Activated gamma-delta T cell treated with Interleukin-2 at 50 U/mL for 16 hours (primary cell): ENCODE measurements at places on chromosomes 4 and X.

DNA sequence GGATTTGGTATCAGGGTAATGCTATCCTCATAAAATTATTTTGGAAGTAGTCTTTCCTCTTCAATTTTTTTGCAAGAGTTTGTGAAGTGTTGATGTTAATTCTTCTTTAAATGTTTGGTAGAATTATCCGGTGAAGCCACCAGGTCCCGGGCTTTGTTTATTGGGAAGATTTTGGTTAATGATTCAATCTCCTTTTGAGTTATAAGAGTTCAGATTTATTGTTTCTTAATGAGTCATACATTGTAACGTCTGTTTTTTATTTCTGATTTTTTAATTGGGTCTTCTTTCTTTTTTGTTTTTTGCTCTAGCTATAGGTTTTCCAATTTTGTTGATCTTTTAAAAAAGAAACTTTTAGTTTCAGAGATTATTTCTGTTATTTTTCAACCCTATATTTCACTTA, 412.3 kb downstream of the PDGFC start:
- DNase-seq: no peak

GRCh38 chrX:45622042-45622423, 421.4 kb upstream of the DIPK2B start:
- DNase-seq: no peak

DNA sequence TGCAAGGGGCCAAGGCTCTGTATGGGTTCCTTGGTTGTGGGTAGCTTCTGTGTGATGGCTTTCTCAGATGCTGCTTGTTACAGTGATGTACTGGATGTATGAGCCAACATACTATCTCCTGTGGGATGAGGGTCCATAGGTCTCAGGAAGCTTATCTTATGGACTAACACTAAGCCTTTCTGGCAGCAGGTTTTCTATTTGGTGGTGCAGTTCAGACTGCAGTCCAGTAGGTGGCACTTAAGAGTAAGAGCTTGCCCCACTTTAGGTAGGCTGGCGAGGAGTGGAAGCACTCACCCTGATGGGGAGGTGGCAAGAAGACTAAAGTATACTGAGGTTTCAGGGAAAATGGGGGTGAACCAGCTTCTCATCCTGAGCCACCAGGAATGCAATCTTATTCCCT, 306.7 kb upstream of the MAOA start:
- DNase-seq: peak; percentile 14

- DNase-seq: no peak
These were observed 25.7 kb downstream of the USP53 start for GRCh38 chr4:119238068-119238722.

DNA sequence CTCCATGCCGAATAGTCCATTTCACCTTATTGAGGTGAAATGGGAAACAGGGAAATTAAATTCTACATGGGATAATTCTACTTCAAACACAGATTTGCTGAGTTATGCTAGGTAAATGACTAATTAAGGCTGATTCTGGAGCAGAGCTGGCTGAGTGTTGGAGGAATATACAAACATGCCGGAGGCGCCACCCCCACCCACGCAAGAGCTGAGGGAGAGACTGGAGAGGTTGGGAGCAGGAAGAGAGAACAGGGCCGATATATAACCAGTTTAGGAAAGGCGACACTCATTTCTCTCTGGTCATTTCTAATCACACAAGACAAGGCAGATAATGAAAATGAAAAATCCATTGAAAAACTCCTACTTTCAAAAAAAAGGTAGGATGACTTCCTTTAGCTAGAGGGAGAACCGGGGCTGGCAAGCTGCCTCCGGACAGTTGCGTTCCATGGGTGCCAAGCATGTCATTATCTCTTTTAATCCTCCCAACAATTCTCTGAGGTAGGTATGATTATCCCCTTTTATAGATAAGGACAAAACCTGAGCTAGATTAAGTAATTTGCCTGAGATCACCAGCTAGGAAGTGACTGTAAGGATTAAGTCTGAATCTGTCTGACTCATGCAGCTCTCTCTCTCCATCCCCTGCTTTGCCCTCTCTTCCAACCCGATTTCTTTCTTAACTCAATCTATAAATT, 27.6 kb upstream of the CFAP299 start:
- DNase-seq: no peak

- DNase-seq: no peak
These were observed 370.7 kb downstream of the GRIA2 start for GRCh38 chr4:157591245-157591644.

- no peak for DNase-seq
These were observed 8.9 kb downstream of the FAT4 start for GRCh38 chr4:125323654-125324053.

DNA sequence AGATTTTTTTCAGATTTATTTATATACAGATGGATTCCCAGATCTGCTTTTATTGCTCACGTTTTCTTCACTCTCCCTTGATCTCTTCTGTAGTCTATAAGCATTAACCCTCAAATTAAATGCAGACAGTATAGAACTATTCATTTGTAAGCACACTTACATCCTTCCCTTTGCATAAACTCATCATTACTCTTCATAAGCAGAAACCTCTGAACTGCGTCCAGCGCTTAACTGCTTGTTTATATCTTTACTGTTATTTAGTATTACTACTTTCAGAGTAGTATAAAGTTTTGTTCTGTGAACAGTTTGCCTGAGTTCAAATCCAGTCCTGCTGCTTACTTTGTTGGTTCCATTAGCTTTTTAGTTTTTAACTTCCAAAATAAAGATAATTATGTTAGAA, 132.9 kb downstream of the STIM2 start:
- DNase-seq: no peak

DNA sequence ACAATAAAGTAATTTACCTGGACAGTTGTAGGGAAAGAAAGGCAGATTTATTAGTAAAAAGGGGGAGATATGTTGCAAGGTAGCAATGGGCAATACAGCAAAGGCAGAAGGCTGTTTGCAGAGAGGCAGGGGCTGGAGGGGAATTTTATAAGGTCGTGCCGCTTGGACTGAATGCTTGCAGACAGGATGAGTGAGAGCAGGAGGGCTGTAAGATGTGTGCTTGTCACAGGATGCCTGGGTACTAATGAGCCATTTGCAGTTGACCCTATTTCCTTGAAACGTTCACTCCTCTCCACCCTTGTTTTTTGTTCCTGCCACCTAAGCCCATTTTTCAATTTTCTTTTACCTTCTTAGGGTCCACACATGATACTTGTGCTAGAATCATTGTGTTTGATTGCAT, 214.7 kb downstream of the TRAM1L1 start:
- no peak for DNase-seq

- DNase-seq: no peak
These were observed 181.5 kb upstream of the PSAPL1 start for GRCh38 chr4:7616193-7616592.

GRCh38 chrX:2545144-2545543, 44.4 kb upstream of the DHRSX start:
- DNase-seq: no peak

DNA sequence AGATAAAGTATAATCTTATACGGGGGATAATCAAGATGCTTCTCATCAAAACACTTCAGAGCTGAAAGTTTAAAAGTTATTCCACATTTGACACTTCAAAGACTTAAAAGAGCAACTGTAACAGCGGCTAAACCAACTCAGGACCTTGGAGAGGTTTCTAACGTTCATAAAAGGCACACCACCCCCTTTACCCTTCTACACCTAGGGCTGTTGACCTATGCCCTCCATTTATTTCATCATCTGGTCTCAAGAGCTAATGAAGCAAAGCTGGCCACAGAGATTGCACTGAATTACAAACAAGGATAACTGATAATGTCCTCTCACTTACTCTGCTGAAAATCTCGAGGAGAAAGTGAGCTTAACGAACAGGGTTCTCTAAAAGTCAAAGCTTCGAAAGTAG, 1.1 kb upstream of the RPS6KA6 start:
- no peak for DNase-seq

- no peak for DNase-seq
These were observed 210.7 kb downstream of the PDGFRA start for GRCh38 chr4:54439831-54440243.

DNA sequence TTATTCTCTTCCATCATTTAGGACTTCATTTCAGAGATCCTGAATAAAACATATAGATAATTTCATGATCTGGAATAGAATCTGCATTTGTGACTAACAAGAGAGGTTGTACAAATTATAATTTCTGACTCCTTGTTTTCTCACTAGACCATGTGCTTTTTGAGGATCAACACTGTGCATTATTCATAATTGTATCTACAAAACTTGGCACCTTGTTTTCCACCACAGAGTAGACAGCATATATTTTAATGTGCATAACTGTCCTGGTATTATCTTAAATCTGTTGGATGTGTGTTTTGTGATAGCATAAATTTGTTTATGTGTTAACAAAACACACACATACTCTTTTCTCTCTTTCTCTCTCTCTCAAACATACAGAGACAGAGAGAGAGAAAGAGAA, 514.9 kb upstream of the GALNT7 start:
- no peak for DNase-seq

GRCh38 chr4:3879681-3880614, 113.8 kb downstream of the ADRA2C start:
- peak; percentile 39 for DNase-seq

GRCh38 chr4:1830642-1831228, 25.2 kb downstream of the LETM1 start:
- DNase-seq: no peak

- no peak for DNase-seq
These were observed 5.5 kb upstream of the HGFAC start for GRCh38 chr4:3436048-3436797.

- DNase-seq: no peak
These were observed 8.2 kb downstream of the MID1 start for GRCh38 chrX:10612215-10612614.

- no peak for DNase-seq
These were observed 95.8 kb downstream of the FAM53A start for GRCh38 chr4:1588306-1588705.

DNA sequence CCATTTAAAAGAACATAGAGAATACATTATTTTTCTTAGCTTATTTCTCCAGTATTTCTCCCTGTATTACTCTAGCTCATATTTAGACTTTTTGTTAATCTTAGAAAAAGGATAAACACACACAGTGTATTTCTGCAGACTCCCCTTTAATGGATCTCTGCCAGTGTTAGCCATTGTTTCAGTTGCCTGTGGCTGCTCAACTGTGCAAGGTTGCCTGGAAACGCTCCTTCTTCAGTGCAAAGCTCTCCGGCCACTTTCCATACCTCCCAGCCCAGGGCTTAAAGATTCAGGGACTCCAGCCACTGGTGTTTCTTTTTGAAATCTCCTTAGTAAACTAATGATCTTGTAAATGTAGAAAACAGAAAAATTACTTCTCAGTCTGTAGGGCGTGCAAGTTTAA, 104.9 kb downstream of the SLIT2 start:
- no peak for DNase-seq

- no peak for DNase-seq
These were observed 52.7 kb upstream of the FTHL17 start for GRCh38 chrX:31124536-31124935.

DNA sequence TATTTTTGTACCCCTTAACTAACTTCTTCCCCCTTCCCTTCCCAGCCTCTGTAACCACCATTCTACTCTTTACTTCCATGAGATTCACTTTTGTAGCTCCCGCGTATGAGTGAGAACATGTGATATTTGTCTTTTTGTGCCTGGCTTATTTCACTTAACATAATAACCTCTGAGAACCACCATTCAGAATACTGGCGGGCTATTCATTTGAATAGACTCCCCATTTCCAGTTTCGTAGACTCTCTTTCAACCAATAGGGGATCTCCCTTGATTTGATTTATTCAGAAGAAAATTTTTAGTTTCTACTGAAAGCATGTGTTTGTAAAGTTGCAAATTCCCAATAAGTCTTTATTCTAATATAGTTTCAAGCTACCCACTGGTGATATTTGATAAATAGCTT, 117.2 kb downstream of the GATB start:
- DNase-seq: no peak

- DNase-seq: no peak
These were observed 73.7 kb upstream of the SLC25A43 start for GRCh38 chrX:119325456-119325855.

- no peak for DNase-seq
These were observed 135.1 kb downstream of the PLS3 start for GRCh38 chrX:115696039-115696438.

DNA sequence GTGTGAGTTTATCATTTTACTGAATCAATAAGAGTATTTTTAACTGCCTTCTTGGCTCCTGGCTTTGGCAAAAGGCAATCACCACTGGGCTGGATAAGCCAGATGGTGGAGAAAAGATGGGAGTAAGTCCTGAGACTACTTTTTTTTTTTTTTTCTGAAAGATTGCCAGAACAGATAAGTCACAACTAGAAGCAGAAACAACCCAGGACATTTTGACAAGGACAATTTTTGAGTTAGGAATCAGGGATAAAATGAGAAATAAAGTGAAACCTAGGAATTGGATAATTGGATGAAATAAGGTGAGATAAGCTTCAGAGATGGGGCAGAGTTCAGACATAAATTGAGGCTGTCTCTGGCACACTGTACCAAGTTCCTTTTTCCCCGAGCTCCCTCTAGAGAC, 471.0 kb downstream of the KLHL13 start:
- no peak for DNase-seq

GRCh38 chr4:62544428-62544827, 1344.3 kb downstream of the ADGRL3 start:
- no peak for DNase-seq

DNA sequence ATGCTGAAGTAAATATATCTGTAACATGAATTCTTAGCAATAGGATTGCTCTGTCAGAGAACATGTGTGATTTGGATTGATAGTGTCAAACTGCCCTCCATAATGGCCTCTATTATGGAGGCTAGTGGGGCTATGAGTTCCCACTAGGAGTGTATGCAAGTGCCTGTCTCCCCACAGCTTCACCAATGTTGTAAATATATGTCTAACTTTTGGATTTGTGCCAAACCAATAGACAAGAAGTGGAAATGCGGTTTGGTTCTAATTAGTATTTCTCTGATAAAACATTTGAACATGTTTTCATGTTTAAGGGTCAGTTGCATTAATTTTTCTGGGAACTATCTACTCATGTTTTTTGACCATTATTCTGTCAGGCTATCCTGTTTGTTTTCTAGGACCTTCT, 28.1 kb downstream of the GPAT3 start:
- DNase-seq: no peak

DNA sequence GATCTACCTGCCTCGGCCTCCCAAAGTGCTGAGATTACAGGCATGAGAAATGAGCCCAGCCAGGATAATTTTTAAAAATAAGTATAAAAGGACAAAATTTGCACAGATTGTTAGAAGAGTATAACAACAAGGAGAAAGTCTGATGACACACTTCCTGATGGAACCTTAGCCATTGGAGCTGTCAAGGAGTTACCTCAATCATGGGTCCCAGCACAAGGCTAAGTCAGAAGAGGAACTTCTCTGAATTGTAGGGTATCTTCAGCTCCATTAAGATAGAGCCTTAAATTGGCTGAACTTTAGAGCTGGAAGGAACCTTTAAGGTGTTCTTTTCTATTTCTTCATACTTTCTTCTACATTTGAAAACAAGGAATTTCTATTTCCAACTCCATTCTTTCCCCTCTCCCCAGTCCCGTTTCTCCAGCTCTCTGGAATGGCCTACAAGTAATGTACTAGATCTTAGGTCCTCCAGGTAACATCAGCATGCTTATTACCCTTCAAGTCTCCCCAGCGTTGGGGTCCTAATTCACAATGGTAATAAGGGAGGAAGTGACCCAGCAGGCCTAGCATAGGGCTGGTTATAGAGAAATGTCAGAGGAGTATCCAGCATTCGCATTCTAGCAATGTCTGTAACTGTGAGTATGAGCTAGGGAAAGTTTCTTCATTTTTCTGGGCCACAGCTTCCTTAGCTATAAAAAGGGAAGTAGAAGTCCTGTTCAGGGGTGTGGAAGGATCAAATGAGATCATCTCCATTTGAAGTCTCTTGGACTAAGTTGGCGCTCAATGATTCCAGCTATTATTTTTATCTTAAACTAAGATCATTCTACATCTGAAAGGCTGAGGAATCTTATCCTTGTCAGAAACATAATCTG, 18.5 kb upstream of the RBPJ start:
- DNase-seq: no peak

GRCh38 chr4:150769248-150769647, 187.3 kb downstream of the MAB21L2 start:
- no peak for DNase-seq
